Activated CD4-positive, alpha-beta T cell treated with anti-CD3 and anti-CD28 coated beads, Interleukin-2, amount 10 ng/mL, durations not matched to agents 24 days and 14 days (primary cell): ENCODE measurements at places on chromosomes 3 and 15.

- no peak for DNase-seq
These were observed 294.8 kb downstream of the NR2F2 start for GRCh38 chr15:96625256-96625655.

DNA sequence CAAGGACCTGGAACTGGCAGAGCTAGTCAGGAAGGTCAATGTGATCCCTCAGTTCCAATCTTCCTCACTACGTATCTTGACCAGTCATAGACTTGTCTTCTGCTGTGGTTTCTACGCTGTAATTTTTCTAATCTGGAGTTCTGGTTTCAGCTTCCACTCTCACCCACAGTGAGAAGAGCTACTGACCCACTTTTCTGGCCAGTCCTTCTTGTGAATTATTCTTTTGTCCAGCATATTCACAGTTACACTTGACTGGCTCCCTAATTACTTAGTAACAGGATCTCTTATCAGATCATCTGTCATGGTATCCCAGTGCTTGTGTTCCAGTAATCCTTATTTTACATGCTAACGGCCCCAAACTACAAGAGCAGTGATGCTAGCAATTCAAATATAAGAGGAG lies 72.4 kb upstream of the MME start:
- no peak for DNase-seq

- DNase-seq, result no peak
These were observed 175.8 kb downstream of the NSMCE3 start for GRCh38 chr15:29093696-29094343.

- DNase-seq, result no peak
These were observed 22.9 kb downstream of the SECISBP2L start for GRCh38 chr15:49023354-49023753.

- DNase-seq, result no peak
These were observed 28.2 kb downstream of the CLEC3B start for GRCh38 chr3:45054196-45054857.

- DNase-seq, result no peak
These were observed 12.8 kb upstream of the LRRC15 start for GRCh38 chr3:194382196-194382891.

GRCh38 chr3:151328298-151328995 lies 902 bp downstream of the P2RY13 start:
- DNase-seq, result peak; percentile 68

- no peak for DNase-seq
These were observed 18.5 kb upstream of the BLM start for GRCh38 chr15:90698629-90699028.

DNA sequence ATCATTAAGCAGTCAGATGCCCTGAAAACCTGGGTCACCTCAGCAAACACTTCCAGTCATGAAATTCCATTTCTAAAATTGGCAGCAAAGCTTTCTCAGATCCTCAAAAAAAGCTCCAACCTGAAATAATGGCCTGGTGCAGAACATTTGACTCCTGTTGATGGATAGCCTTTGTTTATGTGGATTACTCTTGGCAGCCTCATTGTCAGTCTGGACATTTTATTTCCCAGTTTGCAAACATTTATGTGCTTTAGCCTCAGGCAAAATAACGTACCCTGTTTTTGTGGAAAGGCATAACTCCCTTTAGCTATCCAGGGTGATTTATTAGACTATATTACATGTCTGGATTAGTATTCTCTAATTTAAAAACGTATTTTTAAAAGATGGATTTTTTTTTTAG lies 53.9 kb downstream of the PXYLP1 start:
- DNase-seq, result no peak

DNA sequence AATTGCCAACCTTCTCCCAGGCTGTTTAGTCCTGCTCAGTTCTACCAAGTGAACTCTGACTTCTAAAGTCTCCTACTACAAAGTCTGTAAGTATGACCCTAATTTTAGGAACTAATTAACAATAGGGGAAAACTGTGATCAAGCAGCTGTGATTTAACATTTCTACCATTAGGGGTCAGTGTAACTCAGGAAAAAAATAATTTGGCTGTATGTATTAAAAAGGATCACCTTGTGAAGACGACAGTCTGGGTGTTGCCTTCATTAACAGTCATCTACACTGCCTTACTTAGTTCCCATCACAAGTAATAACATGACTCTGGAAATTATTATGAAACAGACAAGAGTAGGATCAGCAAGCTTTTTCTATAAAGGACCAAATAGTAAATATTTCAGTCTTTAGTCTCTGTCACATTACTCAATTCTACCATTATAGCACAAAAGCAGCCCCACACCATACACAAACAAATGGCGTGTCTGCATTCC lies 4.2 kb upstream of the NPHP3 start:
- peak; percentile 66 for DNase-seq

- no peak for DNase-seq
These were observed 381.2 kb upstream of the WNT5A start for GRCh38 chr3:55868347-55868746.

DNA sequence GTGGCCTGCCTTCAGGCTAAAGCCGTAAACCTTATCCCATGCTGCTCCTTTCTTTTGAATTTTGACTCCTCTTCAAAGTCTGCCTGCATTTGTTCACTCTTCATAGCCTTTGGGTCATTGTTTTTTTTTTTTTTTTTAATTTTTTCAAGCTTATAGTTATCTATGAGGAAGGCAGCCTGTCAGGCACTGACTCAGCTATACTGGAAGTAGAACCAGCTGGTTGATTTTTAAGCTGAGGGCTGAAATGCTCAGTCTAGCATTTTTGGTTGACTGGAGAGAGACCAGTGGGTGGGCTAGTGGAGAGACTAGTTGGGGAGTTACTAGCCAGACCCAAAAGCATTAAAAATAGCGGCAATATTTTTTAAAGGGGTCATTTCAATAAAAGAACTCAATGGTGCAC lies 44.1 kb downstream of the C3orf20 start:
- DNase-seq, result peak; percentile 16
